ENCODE measurements at places on chromosomes 6 and 20.

- no peak for DNase-seq
These were observed 625.7 kb downstream of the TFAP2A start for GRCh38 chr6:9789201-9789600.

DNA sequence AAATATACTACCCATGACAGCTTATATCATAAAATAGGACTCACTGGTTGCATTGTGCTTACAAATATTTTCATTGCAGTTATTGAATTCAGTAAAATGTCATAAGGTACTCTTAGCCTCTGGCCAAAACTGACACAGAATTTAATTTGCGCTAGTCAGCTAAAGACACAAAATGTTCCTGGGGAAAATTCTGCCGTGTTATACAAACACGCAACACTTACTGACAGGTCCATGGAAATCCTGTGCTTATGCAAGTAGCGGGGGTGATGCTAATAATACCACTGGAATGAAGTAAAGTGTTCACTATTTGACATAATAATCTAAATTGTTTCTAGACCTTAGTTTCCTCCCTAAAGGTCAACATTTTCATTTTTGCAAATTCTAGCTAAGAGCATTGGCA is 354.4 kb upstream of the RSPO3 start:
- DNase-seq, result no peak

DNA sequence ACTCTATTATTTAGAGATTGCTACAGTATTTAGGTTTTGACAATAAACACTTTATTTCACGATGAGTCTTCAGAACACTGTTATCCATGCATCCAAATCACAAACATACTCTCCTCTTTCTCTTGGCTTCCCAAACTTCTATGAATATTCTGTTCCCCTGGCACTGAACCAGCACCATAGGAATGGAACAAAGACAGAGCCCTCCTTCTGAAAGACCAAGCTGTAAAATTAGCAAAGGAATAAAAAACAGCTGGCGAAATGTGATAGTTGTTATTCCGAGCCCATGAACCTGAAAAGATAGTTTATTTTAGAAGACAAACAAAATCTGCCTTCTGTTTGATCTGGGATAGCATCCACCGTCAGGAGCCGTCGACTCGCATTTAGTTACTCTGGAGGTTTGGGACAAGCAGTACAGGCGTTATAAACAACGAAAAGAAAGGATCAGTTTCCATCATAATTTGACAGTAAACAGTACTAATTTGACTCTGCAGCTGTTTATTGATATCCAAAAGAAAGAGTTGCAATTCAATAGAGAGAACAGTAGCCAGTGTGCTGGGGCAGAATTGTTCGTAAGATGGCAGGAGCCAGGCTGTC is 161.4 kb downstream of the CLIC5 start:
- DNase-seq, result no peak

DNA sequence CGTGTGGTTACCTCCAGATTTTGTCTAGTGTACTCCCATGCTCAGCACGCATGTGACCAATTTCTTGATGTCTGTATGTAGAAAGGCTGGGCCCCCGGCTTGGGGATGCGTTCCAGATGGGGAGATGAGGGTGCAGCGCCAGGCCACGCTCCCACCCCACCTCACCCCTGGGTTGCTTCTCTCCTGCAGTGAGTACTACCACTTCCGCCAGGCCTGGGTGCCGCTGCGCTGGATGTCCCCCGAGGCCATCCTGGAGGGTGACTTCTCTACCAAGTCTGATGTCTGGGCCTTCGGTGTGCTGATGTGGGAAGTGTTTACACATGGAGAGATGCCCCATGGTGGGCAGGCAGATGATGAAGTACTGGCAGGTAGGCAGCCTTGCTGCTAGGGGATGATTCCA is 11.5 kb upstream of the SRF start:
- no peak for DNase-seq

Data from stimulated activated CD4-positive, alpha-beta T cell treated with anti-CD3 and anti-CD28 coated beads, TNF-alpha, amount 100 ng/mL, for 24 hours (primary cell).